ENCODE measurements at places on chromosomes 5 and 9.

GRCh38 chr9:6581253-6581652 lies 64.3 kb downstream of the GLDC start:
- DNase-seq: no peak

DNA sequence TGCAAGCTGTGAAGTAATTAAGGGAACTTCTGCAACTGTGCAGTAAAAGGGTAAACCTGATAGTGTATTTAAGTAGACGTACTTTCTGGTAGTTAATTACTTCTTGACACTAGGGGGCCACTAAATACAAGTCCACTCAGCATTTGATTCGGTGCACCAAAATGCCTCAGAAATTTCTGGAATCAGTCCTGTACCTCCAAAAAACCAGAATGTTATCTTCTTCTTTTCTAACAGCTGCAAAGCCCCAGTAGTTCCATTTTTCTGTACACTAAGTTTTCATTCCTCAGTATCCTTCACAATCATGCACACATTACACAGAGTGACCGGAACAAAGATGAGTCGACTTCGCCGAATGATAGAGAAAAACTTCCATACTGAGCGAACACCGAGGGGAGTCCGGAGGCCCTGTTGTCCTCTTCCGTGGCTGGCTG lies 484 bp downstream of the GFM2 start:
- peak; percentile 9 for DNase-seq

DNA sequence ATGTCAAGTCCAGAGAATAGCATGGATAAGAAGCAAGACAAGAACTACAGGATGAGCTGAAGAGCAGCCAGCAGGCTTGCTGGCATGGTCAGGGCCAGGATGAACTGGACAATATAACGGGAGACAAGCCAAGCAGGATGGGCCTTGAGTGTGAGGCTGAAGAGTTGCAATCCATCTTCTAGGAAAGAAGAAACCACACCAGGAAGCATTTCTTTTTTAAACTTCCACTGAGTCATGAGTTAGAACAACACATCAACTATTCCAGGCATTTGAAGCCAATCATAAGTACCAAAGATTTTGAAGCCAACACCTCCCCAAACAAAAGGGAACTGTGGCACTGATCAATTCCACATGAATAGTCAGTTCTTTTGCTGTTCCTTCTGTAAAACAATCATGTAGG lies 27.3 kb downstream of the SLC31A2 start:
- DNase-seq: no peak

DNA sequence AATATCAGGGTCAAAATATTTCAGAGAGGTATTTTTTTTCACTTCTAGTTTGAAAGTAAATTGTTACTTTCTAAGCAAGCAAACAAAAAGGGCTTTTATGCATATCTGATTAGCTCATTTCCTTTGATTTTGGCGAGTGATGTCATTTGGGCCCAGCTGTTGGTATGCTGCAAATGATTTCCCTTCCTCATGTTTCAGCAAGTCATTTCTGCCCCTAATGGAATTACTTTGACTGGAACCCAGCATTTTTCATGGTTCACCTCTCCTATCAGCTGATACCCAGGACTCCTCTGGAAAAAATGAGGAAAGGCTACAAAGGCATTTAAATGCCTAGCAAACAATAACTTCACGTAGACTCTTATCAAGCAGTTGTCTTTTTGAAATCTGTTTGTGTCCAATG lies 500.6 kb downstream of the EBF1 start:
- DNase-seq: no peak

DNA sequence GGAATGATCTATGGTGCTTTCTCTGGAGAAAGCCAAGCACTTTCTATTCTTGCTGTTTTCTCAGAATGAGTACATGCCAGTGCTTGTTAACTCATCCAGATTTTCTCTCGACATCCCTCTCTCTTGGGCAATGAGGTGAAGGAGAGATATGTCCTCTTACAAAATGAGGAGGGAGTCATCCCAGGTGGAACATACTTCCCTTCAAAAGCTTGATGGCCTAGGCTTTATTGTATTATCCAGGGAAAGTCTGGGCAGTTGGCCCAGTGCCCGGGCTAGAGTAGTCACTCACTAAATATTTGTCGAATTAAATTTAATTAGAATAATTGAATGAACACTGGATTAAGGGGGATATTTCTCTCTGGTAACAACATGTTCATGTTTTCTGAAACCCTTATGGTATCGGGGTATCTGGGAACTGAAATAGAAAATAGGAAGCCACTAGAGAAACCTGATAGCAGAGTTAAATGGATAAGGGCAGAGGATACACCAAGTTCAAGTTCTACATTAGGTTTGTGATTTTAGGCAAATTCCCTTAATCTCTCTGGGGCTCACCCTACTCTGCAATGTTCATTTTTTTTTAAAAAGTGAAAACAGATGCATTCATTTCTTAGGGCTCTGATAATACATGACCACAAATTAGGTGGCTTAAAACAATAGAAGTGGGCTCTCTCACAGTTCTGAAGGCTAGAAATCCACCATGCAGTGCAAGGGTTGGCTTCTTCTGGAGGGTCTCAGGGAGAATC lies 99.6 kb downstream of the LIFR start:
- DNase-seq: no peak

- DNase-seq: no peak
Observed at GRCh38 chr5:9892696-9893095, 262.5 kb upstream of the TAS2R1 start.

GRCh38 chr5:61831736-61832135 lies 474.3 kb upstream of the KIF2A start:
- DNase-seq: no peak

GRCh38 chr5:35924122-35924949 lies 14.1 kb downstream of the CAPSL start:
- no peak for DNase-seq

- DNase-seq: no peak
Observed at GRCh38 chr5:158430166-158430797, 571.3 kb upstream of the CLINT1 start.

- DNase-seq: no peak
Observed at GRCh38 chr9:134619983-134620661, 21.5 kb upstream of the COL5A1 start.

GRCh38 chr5:35773967-35774366 lies 82.7 kb upstream of the IL7R start:
- DNase-seq: no peak

DNA sequence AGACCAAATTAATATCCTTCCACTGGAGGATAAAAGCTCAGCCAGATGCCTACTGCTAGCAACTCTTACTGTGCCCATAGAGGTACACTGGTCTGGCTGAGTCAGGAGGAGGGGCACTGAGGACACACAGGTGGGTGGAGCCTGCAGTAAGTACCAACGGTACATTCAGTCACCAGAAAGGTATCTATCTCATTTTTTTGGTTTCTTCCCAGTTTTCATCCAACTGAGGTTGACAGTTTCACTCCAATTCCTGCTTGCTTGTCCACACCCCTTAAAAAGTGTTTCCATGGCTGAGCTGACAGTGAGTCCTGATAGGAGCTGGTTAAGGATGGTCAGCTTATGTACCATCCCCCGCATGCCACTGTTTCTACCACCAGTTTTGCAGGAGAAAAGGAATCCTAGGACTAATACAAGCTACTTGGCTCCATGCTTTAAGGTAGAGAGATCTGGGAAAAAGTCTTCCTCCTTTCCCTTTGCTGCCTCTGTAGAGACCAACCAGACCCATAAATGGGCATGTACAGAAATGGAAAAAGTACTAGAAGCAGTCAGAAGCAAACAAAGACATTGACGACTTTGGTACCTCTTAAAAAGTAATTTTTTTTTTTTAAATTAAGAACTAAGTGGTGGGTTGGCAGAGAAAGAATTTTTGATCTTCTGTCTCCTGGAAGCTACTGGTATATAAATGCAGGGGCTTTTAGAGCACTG lies 3.2 kb downstream of the ELL2 start:
- DNase-seq: no peak

- no peak for DNase-seq
Observed at GRCh38 chr5:143241892-143242291, 161.6 kb downstream of the NR3C1 start.

GRCh38 chr5:50873595-50874277 lies 207.3 kb downstream of the PARP8 start:
- no peak for DNase-seq

DNA sequence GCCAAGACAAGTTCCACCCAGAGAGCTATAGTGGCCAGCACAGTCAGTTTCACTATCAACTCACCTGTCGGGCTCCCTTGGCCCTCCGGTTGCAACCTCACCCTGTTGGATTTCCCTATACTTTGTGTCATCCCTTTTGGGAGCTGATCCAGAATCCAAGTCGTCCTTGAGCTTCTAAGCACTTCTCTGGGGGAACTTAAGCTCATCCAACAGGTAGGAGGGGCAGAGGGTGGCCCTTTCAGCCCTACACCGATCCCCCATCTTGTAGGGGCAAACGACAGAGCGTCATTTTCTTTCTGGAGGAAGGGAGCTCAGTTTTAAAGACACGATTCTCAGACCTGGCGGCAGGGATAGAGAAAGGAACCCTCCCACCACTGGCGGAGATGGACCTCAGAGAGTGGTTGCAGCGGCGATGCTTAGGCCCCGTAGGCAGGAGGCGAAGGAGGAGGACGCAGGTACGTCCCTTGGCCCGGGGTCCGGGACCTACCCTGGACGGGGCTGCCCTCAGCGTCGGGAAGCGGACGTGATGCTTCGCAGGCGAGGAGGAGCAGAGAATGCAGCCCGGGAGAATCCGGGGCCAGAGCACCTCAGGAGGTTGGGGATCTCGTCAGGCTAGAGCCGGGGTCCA lies 519 bp downstream of the ZER1 start:
- DNase-seq: peak; percentile 23

DNA sequence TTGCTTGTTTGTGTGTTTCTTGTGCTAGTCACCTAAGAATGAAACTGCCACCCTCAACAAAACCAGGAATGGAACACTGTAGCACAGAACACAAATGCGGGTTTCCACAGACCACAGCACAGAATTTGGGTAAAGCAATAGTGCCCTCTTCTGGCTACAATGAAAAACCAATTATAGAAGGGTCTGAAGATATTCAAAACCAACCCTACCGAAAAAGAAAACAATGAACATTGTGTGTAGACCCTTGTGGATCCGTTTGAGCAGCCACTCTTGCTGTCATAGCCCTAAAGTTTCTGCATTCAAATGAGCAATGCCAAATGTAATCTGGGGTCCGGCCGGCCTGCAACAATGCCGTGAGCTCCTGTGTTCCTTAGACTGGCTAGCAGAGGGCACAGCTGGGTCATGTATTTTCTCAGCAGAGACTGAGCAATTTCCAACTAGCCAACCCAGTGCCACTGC lies 8.3 kb upstream of the ENC1 start:
- DNase-seq: no peak

DNA sequence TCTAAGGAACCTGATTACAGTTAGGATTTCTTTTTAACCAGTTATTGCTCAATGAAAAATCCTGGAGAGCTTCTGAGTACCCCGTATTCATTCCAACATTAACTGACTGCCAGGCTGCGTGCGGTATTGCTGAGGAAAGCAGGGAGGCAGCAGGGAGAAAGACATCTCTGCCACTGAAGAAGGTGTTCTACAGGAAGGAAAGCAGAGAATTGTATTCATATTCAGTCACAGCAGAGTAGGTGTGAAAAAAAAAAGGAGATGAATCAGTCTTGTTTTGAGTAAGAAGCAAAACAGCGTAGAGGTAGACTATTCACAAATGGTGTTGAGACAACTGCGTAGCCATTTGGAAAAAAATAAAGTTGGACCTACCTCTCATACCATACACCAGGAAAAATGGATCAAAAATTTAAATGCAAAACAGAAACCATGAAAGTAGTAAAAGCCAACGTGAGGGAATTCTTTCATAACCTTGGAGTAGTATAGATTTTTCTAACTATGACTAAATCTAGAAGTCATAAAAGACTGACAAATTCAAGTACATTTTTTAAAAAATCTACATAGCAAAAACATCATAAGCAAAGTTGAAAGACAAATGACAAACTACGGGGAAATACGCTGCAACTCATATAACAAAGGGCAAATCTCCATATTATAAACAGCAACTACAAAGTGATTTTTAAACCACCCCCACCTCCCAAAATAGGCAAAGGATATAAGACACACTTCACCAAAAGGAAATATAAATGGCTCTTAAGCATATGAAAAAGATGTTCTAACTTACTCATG lies 9.9 kb upstream of the NR4A3 start:
- DNase-seq: no peak

DNA sequence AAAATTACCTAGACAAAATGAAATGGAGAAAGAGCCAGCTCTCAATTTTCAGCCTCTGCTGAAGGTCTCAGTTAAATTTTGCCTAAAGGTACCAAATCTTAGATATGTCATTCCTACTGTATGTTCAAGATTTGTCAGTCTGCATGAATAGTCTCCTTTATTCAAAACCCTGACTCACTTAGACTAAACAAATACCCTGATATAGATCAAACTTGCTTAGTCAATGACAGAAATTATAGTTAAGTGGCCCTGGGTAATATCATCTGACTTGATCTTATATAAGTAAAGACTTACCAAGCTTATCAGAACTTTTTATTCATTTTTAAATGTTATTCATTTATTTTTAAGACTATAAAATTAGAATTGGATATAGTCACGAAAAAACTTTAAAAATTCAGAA lies 12.2 kb downstream of the MEGF9 start:
- no peak for DNase-seq

DNA sequence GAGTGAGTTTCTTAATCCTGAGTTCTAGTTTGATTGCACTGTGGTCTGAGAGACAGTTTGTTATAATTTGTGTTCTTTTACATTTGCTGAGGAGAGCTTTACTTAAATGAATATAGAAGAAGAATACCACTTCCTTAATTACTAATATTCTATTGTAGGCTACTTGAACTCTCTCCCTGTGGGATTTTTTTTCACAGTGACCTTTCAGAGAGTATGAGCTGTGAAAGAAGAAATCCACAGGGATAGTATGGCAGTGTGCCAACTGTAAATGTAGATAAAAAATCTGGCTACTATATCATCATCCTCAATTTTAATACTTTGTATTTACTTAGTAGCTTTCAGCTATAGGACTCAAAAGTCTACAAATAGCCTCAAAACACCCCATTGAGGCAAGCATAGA lies 67.3 kb downstream of the COMMD10 start:
- DNase-seq: no peak

- DNase-seq: no peak
Observed at GRCh38 chr5:14593326-14594021, 11.9 kb downstream of the OTULINL start.

GRCh38 chr5:178201927-178202235 lies 2.5 kb upstream of the HNRNPAB start:
- no peak for DNase-seq

DNA sequence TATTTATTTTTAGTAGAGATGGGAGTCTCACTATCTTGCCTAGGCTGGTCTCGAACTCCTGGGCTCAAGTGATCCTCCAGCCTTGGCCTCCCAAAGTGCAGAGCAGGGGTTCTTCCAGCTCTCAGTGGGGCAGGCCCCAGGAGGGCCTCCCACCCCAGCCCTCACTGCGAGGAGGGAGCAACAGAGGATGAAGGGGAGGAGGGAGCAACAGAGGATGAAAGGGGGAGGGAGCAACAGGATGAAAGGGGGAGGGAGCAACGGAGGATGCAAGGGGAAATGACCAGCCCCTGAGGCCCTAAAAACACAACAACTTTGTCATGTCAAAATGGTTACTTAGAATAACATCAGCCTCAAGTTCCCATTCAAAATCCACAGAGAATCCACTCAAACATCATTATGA lies 10.0 kb downstream of the TRIM14 start:
- DNase-seq: no peak
